Stimulated activated CD4-positive, alpha-beta T cell treated with anti-CD3 and anti-CD28 coated beads, Interleukin-2, amount 100 ng/mL, for 24 hours (primary cell): ENCODE measurements at places on chromosomes 13 and 19.
A peak's percentile ranks its signal among the peaks of the same experiment; 100 is the strongest.

DNA sequence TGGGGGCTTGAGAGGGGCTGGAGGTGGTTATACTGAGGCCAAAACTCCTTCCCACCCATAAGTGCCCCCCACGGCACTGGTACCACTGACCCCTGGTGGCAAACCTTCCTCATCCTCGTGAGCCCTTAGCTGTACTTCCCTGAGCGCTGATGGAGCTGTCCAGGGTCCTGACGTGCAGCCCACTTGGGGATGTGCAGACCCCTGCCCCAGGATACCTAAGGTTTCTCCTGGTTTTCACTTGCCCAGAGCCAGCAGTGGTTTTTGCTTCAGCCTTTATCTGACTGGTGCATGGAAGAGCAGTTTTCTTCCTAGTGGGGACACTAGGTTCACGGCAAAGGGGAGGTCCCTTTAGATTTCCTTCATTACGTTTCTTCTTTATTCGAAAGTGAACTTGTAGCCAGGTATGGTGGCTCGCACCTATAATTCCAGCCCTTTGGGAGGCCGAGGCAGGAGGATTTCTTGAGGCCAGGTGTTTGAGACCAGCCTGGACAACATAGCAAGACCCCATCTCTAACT, 28.7 kb upstream of the KCTD15 start:
- DNase-seq: peak; percentile 34

DNA sequence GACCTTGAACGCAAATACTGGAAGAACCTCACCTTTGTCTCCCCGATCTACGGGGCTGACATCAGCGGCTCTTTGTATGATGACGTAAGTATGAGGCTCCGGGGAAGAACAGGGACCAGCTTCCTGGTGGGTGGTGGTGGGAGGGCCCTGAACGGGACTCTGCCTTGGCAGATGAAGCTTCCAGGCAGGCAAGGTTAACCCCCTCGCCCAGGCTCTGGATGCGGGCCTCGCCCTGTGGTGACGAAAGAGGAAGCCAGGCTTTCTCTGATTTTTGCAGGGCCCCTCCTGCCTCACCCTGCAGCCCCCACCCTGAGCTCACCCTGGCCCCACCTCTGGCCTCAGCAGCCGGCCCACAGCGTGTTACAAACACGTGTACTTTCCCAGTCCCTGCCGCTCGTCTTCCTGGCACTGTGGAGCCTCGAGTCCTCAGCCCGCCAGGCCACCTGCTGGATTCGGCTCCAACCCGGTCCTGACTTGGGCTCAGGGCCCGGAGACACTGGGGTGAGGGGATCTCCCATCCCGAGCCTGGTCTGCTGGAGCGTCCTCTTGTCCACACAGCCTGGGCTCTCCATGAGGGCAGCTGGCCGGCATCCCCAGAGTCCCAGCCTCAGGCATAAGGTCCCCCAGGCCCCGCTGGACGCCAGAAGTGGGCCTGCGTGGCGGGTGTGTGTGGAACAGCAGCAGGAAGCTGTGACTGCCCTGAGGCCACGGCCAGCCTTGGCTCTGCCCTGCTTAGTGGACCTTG, 72.4 kb downstream of the KDM4B start:
- no peak for DNase-seq

- DNase-seq: no peak
Measured at GRCh38 chr13:76267216-76267615, 619.0 kb downstream of the KCTD12 start.

DNA sequence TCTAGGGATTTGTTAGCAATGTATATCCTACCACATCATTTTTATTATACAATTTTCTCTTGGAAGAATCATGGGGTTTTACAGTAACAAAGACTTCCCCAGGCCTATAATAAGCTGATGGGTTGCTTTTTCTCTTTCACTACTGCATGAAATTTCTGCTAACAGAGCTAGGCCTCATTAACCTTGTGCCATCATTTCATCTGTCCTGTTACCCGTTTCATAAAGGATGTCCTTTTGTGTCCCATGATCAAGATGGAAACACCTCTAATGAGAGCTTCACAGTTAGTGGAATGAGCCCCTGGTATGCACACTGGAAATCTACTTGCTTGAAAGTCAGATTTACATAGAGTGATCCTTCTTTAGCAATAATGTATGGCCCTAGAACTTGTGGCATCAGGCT, 138.7 kb downstream of the RXFP2 start:
- no peak for DNase-seq

DNA sequence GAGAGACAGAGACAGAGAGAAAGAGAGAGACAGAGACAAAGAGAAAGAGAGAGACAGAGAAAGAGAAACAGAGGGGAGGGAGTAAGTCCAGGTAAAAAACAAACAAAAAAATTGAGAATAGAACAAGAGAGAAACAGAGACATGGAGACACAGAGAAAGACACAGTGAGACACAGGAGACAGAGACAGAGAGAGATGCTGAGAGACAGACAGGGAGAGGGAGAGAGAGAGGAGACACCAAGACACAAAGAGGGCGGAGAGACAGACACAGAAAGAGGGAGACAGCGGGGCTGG, 5.8 kb upstream of the PROZ start:
- no peak for DNase-seq
